Activated T-helper 9 cell treated with anti-CD3 and anti-CD28 coated beads, Interleukin-2, amount 50 U/mL, for 16 hours (primary cell): ENCODE measurements at places on chromosomes 6 and 20.

DNA sequence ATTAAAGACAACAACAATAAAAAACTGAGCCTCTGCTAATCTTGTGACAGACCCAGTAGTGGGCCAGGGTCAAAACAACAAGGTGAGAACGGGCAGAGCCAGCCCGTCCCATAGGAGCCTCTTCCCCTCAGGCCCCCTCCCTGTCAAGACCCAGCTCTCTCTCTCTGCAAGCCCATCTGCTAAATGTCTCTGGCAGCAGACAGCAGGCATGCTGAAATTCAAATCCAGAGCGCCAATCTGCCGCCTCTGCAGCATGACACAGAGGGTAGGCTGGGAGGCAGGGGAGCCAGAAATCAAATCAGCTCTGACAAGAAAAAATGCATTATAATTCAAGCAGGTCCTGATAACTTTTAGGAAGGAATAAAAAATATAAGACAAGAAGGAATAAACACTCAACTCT, 26.3 kb downstream of the METTL24 start:
- DNase-seq: no peak

GRCh38 chr6:21597801-21598673, 4.5 kb downstream of the SOX4 start:
- no peak for DNase-seq

- no peak for DNase-seq
Observed at GRCh38 chr6:126826166-126826714, 292.2 kb upstream of the RSPO3 start.

GRCh38 chr6:16468991-16469615, 230.7 kb downstream of the GMPR start:
- DNase-seq: no peak

DNA sequence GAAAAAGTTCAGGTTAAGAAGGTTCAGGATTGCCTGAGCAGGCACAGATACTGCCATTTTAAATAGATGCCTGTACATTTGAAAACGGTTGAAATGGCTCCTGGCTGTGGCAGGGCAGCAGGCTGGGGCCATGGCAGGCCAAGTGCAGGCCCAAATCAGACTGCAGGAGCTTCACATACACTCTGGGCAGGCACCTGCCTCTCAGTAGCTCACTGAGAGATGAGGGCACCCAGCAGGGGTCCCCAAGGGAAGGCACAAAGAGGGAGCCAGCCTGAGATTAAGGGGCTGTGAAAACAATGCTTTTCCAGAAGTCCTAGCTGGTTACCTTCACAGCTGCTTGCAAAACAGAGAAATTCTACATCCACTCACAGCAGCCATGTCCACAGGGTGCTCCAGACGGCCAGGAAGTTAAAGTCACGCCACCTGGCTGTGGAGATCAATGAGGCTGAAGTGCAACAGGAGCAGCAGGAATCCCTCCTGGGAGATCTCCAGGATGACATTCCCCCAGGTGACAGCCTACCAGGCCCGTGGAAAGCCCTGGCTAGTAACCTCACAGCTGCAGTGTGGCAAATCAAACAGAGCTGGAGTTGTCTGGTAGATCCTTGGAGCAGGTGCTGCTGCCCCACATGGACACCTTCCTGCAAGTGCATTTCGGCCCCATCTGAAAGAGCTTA, 6.2 kb upstream of the RAET1E start:
- DNase-seq: no peak

GRCh38 chr6:35469751-35470662, 1.8 kb downstream of the RPL10A start:
- no peak for DNase-seq

DNA sequence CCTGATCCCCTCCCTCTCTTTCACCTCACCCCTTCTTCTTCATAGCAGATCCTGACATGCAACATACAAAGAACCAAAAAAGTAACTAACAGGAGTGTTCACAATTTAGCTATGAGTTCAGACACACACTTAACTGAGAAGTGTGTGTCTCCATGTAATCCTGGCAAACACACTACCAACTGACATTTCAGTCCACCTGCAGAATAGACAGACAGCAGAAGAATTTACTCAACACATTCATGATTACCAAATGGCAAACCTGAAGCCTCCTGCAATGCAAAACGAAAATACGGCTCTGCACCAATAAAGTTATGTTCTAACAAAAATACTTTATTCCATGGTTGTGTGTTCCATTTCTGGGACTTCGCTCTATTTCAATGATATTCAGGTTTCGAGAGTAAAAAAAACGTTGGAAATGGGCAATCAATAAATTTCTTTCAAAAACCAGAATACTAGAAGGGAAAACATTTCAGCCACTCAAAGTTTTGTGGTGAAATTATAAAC, 2.6 kb downstream of the BACH2 start:
- no peak for DNase-seq

DNA sequence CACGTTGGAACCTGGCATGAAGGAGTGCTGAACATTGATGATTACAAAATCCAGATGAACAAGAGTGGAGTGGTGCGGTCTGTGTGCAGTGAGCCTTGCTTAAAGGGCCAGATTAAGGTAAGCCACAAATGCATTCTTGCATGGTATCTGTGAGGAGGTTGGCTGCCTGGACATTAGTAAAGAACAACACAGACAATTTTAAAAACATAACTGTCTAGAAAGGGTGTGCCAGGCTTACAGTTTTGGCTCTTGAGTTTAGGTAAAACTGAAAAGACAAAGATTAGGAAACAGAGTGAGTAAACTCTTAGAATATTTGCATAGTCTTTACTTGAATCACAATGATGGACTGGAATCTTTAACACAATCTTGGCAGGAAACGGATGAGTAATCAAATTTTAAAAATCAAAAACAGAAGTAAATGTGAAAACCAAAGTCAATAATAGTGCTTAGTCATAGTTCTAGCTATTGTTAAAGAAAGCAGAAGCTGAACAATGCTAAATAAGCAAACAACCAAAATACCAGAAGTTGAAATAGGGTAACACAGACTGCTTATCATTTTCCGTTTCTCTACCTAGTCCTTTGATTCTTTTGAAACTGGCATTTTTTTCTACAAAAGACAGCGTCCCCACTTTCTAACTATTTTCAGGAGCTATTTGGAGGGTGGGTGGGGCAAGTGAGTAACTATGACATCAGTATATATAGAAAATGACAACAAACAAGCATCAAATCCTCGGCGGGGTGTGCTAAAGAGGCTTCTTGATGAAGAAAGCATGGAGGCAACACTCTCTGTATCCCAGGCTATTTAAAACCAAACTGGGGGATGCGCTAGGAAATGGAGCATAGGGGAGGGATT, 185.8 kb upstream of the RAB32 start:
- DNase-seq: no peak

DNA sequence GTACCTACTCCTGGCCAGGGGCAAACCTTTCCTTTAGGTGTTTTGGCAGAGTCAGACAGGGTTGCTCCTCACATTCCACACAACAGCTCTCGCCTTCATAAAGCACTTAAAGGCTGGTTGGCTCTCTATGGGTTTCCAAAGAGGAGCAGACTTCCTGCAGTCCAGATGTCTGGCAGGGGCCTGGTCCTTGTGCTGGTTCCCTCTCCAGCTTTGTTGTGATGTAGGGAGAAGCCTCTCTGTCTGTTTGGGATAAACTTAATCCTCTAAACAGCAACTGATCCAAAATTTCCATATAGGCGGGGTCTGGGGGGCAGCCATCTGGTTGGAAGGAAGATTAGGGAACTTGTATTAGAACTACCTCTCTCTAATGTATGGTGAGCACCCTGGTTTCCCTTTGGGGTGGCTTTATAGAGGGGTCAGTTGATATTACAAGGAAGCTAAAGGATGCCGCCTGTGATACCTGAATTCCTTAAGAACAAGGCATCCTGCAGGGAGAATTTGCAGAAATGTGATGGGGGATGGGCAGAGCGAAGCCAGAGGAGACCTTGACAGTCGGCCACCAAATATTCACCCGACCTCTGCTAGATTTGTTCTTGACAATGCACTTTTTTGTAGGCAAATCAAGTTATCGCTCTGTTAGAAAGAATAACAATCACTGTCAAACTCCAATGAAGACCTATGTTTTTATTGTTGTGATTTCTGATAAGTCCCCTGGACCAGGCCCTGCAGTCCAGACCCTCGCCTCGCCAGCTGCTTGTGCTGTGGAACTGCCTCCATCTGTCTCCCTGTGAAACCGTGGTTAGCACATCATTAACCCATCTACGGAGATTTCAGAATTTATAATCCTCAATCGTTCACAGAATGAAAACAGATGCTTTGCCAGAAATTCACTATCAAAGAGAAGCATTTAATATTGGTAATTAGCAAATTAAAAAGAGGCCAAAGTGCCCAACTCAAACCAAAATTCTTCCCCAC, 94.0 kb upstream of the RALGAPA2 start:
- DNase-seq: no peak

DNA sequence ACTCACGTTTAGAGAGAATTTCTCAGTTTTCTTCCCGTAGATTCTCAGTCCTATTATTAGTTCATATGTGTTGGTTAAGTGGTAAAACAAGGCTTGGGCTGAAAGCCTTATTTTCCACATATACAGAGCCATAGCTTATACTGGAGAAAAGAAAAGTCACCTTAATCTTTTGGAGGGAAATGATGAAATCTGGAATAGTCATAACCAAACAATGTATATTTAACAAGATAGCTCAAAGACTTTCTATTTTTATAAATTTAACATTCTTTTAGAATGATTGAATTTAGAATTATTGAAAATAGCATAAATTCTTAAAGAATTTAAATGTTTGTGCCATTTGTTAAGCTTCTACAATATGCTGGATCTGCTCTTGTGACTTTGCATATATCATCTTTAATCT, 85.8 kb downstream of the CDKAL1 start:
- DNase-seq: no peak

DNA sequence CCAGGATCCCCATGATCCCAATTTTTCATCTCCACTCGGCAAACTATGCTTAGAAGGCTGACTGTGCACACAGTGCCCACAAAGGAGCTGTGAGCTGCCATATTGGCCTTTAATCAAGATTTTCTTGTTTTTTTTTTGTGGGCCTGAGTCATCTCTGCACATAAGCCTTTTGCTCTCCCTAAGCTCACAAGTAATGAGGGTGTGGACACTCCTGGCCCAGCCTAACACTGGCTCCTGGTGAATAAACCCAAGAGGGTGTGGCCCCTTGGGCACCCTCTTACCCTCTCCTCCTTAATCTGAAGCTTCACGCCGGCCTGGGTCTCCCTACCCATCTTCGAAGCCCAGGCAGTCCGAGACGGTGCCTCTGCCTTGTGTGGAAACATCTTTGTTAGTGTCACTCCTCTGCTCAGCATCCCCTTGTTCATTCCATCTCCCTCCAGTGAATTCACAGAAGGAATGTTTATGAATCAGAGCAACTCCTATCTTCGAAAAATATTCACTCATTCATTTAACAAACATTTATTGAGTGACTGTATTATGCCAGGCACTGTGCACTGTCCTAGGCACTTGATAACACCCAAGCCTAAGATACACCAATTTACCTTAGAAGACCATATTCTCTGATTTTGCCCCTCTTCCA, 22.2 kb upstream of the MRPS10 start:
- no peak for DNase-seq
